ENCODE measurements at places on chromosomes 7 and 10.

DNA sequence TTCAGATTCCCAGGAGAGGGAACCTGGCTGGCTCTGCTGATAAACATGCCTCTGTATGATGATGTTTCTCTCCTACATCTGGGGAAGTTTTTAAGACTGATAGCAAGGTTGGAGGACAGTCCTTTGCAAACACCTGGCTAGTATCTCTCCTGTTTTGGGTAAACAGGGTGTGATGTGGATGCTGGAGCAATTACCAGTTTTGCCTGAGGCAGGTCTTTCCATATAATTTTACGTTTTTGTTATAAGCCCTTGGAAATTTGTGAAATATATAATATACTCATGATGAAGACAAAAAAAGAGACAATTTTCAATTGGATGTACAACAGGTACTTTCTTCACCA, 138.6 kb downstream of the ADAM22 start:
- DNase-seq = no peak

DNA sequence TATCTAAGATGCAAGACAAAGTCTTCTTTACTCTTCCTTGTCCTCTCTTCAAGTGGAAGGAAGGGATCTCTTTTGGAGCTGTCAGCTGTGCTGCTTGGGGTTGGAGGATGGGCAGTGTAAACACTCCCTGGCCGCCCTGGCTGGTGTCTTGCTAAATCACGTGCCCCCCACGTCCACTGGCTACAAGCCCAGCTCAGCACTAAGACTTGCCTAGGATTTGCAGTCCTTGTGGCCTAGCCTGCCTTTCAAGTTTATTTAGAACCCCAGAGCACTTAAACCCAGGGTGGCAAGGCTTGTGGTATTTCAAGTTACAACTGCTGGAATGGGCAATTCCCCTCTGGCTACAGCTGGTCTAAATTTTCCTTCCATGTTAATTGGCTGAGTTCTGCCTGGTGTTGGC, 272.4 kb upstream of the MYO3A start:
- no peak for DNase-seq

- DNase-seq = no peak
Observed at GRCh38 chr10:122504610-122504950, 43.2 kb downstream of the HTRA1 start.

GRCh38 chr10:44194435-44194834, 190.5 kb downstream of the CXCL12 start:
- no peak for DNase-seq

GRCh38 chr7:30433082-30433481, 45.5 kb downstream of the NOD1 start:
- no peak for DNase-seq

DNA sequence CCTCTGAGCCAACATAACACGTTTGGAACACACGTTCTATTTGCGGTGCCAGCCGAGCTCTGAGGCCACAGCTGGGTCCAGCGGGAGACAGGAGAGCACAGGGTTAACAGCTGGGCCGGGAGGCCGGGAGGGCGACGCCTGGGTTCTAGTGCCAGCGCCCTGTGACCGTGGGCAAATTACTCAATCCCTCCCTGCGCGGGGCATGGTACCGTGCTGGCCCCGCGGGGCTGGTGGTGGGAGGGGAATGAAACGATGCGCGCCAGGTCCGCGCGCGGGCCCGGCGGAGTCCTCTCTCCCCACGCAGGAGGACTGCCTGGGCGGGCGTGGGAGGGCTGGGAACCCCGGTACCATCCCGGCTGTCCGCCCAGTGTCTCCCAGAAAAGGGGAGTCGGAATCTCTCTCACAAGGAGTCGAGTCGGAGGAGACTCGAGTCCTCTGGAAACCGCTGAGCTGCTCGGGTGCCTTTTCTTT, 30.4 kb downstream of the LEP start:
- no peak for DNase-seq

GRCh38 chr7:46539892-46540483, 618.9 kb upstream of the IGFBP3 start:
- DNase-seq = no peak

GRCh38 chr10:112045938-112046337, 137.6 kb downstream of the GPAM start:
- no peak for DNase-seq
